ENCODE measurements at places on chromosomes 3 and 15.

DNA sequence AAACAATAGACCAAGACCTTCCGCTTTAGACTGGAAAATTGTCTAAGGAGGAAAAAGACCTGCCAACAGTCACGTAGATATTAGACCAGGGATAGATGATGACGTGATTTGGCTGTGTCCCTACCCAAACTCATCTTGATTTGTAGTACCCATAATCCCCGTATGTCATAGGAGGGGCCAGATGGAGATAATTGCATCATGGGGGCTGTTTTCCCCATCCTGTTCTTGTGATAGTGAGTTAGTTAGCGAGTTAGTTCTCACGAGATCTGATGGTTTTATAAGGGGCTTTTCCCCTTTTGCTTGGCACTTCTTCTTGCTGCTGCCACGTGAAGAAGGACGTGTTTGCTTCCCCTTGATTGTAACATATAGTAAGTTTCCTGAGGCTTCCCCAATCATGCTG is 31.7 kb upstream of the SUCLG2 start:
- no peak for DNase-seq

DNA sequence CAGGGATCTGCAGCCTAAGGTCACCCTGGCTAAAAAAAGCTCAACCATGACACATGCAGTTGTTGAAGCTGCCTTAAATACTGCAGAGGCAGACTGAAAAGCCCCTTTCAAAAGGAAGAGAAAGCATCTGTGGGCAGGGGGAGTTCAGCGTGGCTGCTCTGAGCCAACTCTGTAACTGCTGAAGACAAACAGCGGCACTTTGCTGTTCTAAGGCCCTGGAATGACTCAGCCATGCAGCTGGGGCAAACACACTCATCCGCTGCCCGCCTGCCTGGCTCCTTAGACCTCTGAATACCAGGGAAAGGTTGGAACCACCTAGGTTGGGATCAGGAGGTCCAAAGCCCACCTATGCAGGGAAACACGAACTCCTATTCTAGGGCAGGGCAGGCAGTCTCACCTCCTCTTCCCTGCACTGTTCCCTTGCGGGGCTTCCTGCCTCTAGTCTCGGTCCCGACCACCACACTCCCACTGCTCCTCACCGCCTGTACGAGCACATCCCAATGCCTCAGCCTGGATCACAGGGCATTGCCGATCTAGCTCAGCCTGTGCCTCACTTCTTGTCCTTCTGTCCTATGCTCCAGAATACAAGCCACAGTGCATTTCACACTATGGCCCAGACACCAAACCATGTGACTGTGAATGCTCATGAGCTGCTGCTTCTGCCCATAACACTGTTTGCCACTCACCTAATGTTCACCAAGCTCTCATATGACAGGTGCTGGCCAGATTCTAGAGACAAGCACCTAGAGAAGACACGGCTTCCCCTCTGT is 6.6 kb upstream of the MUSTN1 start:
- no peak for DNase-seq

- no peak for DNase-seq
Observed at GRCh38 chr3:51934991-51935885, 6.5 kb downstream of the RRP9 start.

- DNase-seq, result no peak
Observed at GRCh38 chr3:43063114-43063513, 42.8 kb downstream of the POMGNT2 start.

GRCh38 chr15:43968551-43968950 is 141.7 kb downstream of the WDR76 start:
- DNase-seq, result no peak

DNA sequence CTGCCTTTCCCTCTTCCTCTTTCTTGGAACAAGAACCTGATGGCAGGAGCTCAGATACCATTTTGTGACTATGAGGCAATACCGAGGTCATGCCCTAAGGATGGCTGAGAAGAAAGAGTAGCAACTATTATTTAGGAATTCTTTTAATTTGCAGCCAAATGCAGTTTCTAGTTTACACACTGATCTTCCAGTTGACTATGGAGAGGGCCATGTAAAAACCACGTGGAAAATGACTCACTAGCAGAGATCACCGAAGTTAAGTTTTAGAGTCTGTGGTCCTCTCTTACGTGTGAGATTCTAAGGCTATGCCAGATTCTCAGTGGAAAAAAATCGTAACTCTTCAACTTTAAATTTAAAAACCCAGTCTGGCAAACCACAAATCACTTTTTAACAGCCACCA is 7.8 kb downstream of the BNC1 start:
- no peak for DNase-seq

GRCh38 chr3:11591391-11592282 is 52.1 kb downstream of the VGLL4 start:
- no peak for DNase-seq

DNA sequence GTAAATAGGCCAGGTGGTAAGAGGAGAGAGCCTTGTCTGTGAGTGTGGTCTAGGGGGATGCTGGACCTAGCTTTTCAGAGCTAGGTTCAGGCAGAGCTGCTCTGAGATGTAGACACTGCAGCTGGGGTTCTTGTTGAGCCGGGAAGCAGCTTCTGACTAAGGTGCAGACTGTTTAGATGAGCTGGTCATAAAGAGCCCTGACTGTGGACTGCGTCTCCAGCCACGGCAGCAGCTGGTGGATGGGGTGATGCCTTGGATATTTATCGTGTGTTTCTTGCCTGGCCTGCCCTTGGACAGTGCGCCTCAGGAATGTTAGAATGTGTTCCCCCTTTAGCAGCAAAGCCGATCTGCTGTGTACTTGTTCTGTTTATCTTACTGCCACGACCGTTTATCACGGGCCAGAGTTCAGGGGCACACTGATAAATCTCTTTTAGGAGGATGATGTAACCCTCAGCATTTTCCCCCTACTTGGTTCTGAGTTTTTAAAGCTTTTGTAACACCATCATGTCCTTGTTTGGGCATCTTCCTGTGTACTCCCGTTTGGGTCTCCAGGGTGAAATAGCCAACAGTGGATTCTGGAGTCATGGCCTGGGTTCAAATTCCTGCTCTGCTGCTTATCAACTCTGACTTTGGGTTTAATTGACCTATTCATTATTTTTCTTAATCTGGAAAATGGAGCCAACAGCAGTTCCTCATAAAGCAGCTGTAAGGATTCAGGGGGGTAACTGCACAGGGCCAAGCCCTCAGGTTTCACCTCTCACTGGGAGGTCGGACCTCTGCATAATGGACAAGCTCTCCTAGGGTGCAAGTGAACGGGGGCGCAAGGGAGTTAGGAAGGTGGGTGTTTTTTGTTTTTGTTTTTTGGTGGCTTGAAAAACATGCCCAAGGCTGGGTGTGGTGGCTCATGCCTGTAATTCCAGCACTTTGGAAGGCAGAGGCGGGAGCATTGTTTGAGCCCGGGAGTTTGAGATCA is 51.4 kb downstream of the FLNB start:
- no peak for DNase-seq

- DNase-seq, result no peak
Observed at GRCh38 chr3:189076449-189076848, 95.3 kb upstream of the TPRG1 start.

GRCh38 chr15:43514241-43515057 is 3.0 kb upstream of the MAP1A start:
- no peak for DNase-seq

GRCh38 chr15:57647071-57647790 is 55.5 kb downstream of the MYZAP start:
- DNase-seq, result no peak

DNA sequence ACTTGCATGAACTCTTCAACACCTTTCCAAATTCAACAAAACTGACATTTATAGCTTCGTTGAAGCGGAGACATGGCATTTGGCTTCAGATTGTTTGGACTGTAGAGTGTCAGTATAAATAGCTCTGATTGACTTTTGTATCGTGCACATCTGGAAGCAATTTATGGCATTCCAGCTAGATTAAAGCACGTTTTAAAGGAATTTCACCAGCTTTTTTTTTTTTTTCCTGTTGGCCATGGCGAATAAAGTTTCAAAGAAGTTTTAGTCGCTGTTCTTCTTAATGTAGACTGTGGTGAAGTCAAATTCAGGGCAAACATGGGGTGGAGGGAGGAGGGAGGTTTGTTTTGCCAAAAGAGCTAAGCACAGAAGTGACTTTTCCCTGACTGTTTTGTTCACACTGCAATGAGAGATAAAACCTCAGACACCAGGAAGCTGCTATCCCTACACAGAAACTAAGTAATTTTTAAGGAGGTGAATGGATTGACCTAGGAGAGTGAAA is 391.0 kb upstream of the RARB start:
- DNase-seq, result no peak

GRCh38 chr15:68638953-68639515 is 60.2 kb downstream of the CORO2B start:
- no peak for DNase-seq

DNA sequence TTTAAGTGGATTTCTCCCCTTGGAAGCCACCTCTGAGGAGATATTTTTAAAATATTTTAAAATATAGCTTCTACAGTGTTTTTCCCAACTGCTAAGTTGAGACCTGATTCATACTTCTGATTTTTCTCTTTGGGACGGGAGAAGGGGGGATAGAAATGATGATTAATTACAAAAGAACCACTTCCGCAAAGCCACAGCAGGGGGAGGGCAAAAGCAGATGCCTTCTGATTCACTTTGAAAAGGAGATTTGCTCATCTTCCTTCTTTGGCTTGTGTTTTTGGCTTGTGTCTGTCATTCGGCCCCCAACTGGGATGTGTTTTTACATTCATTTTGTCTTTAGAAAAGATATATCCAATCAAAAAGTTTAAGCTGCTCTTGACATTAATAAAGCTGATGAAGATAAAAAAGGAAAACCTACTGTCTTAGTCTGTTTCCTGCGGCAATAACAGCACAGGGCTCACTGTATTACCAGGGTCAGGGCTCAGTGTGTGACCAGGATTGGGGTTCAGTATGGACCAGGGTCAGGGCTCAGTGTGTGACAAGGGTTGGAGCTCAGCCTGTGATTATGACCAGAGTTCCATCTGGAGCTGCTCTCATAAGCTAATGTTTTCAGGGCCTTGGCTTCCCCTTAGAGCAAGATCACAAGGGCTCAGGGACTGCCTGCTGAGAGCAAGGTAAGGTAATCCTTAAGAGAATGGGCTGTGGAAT is 223.2 kb downstream of the MTHFS start:
- DNase-seq, result no peak

DNA sequence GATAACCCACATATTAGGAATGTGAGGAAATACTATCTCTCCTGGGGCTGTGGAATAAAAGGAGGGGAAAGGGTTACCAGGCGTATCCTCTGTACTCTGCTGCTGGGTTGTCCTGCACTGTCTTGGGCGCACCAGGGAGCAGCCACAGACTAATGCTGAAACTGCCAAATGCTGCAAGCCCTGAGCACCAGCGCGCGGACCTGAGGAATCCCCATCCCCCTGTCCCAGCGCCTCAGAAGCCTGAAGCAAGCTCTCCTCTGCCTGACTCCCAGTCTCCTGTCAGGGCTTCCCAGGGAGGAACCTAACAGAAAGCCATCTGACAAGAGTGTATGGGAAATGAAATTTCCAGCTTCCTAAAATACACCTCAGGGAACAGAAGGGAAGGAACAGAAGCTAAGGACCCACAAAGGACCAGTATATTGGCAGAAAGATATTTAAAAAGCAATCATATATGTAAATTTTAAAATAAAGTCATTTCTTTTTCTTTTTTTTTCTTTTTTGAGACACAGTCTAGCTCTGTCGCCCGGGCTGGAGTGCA is 158.3 kb upstream of the C2CD4B start:
- DNase-seq, result no peak

- DNase-seq, result no peak
Observed at GRCh38 chr15:62591842-62592838, 427.1 kb upstream of the C2CD4B start.

GRCh38 chr15:23569151-23569925 is 3.9 kb downstream of the MKRN3 start:
- DNase-seq, result no peak

DNA sequence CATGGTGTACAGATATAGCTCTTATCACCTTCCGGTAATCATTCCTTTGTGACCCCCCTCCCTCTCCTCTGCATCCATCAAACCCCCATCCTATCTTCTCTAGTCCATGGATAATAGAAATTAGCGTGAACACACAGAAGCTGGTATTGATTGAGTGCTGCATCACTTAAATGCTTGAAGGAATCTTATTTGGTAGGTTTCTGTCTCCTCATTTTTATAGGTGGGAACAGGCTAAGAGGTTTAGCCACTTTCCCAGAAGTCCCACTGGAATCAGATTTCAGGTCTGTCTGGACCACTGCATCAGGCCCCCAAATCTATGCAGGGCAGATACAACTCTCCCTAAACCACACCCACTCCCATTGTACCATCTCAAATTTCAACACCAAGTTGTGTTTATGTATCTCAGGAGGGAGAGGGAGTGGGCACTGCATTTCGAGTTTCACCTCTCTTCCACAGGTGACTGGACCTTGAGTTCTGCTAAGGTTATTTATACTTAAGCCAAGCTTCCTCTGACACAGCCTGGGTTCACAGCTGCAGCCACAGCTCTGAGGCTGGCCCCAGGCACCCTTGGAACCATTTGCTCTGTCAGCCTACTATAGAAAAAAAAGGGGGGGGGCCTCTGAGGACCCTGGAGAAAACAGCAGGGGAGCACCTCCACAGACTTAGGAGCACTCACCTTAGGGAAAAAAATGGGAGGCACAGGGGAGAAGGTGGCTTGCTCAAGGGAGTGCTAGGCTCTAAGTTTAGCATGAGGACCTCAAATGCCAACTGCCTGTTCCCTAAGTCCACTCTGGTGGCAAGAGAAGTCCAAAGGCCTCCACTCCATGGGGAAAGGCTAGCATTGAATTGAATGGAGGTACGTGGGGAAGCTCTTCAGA is 2.1 kb upstream of the NMB start:
- DNase-seq, result no peak

- DNase-seq, result no peak
Observed at GRCh38 chr3:108001457-108001856, 89.4 kb downstream of the CD47 start.

- no peak for DNase-seq
Observed at GRCh38 chr3:49715611-49716121, 3.8 kb downstream of the AMIGO3 start.

DNA sequence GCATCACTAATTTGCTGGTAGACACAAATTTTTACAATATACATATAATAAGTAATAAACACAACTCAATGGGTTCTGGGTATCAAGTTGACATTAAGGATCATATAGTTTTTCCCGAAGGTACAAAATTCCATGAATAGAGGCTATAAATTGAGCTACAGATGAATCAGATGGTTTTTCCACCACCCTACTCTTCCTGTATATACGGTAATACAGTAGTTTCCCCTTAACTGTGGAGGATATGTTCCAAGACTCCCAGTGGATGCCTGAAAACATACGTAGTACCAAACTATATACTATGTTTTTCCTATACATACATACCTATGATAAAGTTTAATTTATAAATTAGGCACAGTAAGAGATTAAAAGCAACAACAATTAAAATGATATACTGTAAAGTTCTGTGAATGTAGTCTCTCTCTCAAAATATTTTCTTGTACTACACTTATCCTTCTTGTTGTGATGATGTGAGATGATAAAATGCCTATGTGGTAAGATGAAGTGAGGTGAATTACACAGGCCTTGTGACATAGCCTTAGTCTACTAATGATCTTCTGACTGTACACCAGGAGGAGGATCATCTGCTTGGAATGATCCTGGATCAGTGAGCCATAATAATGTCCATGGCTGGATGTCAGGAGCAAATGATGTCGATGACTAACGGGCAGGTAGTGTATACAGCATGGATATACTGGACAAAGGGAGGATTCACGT is 116.7 kb downstream of the NR1I2 start:
- DNase-seq, result no peak

Measured in stimulated activated naive CD4-positive, alpha-beta T cell treated with Interleukin-2 at 50 U/mL for 16 hours (primary cell).